ENCODE measurements at places on chromosomes 1 and 21.

DNA sequence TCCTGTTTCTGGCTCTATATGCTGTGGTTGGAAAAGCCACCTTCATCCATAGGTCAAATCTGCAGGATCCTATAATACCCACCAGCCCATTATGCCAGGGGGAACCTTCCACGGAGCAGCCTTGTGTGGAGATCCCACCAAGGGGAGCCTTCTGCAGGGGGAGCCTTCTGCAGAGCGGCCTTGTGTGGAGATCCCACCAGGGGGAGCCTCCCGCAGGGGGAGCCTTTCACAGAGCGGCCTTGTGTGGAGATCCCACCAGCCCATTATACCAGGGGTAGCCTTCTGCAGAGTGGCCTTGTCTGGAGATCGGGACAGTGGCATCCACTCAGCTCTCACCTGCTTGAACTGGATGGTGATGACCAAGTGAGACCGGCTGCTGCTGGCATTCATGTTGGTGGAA lies 85.3 kb downstream of the SCCPDH start:
- no peak for DNase-seq

- DNase-seq, result no peak
Observed at GRCh38 chr1:7382971-7383370, 388.1 kb upstream of the VAMP3 start.

GRCh38 chr1:24351918-24352627 lies 32.9 kb downstream of the GRHL3 start:
- DNase-seq, result no peak

DNA sequence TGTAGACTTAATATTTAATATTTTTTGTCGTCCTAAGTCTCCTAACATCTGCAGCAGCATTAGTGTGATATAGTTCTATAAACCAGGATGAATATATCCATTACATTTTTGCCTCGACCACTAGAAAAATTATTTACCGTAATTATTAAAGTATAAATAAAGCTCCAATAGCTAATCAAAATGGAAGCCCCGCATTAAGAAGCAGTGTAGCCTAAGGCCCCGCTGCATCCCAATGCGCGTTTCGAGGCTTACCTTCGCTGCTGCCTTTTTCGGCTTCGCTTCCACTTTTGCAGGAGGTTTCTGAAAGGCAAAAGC lies 891 bp downstream of the HMGN1 start:
- no peak for DNase-seq

- DNase-seq, result no peak
Observed at GRCh38 chr1:54204199-54204598, 4.2 kb downstream of the MRPL37 start.

DNA sequence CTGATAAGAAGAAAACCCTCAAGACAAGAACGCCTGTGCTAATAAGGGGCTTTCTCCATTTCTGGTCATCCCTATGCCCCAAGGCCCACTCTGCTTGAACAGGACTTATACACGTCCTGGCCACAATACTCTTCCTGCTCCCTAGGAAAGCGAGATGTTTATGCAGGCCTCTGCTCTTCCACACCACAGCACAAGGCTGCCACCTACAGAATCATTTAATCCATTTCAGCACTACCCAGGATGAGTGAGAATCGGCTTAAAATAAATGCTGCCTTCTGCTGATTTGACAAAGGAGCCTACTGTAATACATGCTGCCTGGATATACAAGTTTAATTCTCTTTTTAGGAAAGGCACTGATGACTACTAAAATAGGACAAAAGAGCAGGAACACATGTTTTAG lies 29.4 kb downstream of the FRRS1 start:
- no peak for DNase-seq

DNA sequence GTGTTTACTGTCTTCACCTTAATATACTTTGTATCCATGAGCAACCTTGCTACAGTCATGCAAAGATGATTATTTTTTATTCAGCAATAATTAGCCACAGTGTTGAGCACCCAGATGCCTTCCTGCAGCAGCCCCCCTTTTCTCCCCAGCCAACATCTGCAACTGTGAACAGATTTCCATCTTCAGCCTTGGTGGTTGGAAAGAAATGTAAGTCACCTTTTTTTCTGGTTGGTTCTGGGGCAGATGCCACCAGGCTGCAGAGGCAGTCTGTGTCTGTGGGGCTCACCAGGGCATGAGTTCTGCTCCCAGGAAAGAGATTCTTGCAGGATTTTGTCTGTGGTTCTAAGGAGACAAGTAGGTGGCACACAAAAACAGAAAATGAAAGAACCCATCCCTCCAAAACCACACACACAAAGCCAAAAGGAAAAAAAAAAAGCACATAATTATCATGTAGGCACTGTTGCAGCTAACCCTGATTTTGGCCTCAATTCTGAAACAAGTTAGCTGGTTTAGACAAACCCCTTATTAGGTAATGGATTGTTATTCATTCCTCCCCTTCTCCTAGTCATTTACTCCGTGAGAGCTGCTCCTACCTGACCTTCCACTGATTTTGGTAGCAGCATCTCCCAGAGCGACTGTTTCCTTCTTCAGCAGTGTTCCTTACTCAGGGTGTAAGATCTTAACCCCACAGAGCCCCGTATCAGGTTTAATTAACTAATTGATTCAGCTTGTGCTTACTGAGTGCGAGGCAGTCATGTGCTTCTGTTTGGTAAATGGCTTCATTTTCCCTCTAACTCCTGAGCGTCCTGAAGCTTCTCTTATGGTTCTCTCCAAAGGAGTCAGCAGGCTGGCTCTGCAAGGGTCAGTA lies 36.5 kb downstream of the GALNT2 start:
- DNase-seq, result no peak

GRCh38 chr1:117181630-117182041 lies 29.1 kb downstream of the VTCN1 start:
- DNase-seq, result no peak

DNA sequence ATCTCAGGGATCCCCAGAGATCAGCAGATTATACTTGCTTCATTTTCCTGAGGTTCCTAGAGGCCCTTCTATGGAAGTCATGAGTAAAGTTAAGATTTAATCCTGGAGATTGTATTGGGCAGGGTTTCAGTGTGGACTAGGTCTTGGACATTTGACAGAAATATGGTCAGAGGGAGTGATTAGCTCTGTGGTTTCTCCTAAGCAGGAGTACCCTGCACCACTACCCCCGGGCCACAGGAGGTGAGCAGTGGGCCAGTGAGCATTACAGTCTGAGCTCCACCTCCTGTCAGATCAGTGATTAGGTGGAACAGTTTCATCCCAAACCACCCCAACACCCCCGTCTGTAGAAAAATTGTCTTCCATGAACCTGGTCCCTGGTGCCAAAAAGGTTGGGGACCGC lies 43.2 kb downstream of the PHACTR4 start:
- DNase-seq, result no peak

DNA sequence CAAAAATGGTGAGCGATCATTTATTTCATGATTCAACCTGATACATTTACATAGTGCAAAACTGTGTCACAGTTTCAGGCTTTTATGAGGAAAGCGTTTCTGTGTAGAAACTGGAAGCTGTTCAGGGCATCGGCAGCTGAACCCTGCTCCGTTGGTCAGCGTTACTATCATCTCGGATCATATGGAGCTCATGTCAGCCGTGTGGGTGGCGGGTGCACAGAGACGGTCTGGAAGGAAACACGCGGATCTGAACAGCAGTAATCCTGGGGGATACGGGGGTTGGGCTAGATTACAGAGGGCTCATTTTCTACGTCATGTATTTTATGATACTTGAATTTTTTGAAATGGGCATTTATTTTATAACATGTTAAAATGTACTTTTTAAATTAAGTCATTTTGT lies 15.1 kb downstream of the C1orf174 start:
- no peak for DNase-seq

- no peak for DNase-seq
Observed at GRCh38 chr21:34205811-34206571, 132.6 kb downstream of the MRPS6 start.
